AG09319 (cell line): ENCODE measurements at places on chromosomes 4 and X.

- no peak for DNase-seq
Measured at GRCh38 chr4:122412547-122412946, 33.7 kb downstream of the ADAD1 start.

GRCh38 chrX:101407167-101407747, 468 bp downstream of the GLA start:
- DNase-seq, result no peak

DNA sequence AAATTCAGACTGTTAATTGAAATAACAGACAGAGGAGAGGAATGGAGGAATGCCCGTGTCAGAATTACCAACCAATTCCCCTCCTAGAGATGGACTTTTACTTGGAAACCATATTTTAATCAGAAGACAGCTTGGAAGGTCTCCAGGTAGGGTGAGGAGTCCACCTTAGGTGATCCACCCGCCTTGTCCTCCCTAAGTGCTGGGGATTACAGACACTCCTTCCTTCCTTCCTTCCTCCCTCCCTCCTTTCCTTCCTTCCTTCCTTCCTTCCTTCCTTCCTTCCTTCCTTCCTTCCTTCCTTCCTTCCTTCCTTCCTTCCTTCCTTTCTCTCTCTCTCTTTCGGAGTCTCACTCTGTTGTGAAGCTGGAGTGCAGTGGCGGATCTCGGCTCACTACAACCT, 328.0 kb downstream of the RAPGEF2 start:
- no peak for DNase-seq

DNA sequence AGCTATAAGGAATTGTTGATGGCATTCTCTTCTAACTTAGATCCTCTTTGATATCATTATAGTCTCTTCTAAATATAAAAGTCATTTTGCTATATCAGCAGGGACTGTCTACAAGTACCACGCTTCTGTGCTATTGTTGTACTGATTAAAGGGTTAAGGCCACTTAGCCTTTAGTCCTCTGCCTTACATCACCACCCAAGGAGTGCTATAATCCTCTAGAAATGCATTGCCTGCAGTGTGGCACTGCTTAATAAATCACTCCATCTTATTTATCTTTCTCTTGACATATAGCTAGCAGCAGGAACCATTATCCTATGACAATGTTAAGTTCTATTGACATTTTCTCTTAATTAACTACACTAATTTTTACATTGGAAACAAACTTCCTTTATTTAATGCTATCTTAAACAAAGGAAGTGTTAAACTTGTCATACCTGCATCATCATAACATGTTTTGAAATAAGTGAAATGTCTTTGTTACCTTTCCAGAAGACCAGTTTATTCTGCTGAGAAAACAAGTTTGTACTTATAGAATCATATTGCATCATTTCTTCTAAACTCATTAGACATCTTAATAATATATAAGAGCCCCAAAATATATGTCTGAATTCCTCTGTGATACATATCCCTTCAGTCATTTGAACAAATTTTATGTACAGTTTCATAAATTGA, 360.9 kb upstream of the ATOH1 start:
- DNase-seq, result no peak

DNA sequence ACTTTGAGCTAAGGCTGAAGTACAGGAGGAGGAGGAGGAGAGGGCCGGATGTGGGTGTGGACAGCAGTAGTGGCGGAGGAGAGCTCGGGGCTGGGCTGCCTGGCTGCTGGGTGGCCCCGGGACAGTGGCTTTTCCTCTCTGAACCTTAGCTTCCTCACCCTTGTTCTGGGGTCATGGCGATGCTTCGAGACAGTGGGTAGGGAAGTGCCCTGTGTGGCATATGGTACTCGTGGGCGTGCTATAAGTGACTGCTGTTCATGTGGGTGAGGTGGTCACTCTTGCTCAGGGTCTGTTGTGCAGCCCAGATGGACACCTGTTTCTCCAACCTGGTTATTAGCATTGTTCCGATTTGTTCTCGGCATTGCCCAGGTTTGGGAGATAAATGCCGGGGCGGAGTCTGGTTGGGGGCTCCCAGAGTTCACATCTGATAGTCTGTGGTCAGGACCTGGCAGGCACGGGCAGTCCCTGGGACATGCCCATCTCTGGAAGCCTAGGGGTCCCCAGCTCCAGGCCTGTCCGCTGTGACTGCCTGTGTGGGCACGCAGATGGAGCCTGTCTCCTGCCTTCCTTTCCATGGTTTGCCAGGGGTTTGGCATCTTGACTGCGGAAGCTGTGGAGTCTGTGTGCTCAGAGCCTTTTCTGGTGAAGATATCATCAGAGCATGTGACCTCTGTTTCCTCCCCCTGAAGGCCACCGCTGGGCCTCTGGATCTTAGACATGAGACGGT, 4.9 kb upstream of the CPZ start:
- DNase-seq, result no peak

- no peak for DNase-seq
Measured at GRCh38 chr4:156659983-156660382, 311.6 kb downstream of the PDGFC start.

DNA sequence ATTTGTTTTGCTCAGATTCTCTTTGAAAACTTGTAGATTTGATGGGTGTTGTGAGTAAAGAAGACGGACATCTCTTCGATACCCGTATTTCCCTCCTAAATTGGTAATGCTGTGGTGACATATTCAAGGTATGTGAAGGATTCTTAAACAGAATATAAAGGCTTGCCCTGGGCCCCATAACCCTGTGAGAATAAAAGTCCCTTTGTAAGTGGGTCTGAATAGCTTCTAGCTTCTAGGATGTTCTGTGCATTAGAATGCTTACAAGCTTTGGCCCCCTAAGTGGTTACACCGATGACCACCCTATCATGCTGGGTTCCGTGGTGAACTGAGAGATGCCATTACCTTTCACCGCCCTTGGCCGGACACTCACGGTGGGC, 574 bp upstream of the MOB1B start:
- no peak for DNase-seq

GRCh38 chr4:40857956-40858355, 108.2 kb downstream of the NSUN7 start:
- DNase-seq, result no peak

DNA sequence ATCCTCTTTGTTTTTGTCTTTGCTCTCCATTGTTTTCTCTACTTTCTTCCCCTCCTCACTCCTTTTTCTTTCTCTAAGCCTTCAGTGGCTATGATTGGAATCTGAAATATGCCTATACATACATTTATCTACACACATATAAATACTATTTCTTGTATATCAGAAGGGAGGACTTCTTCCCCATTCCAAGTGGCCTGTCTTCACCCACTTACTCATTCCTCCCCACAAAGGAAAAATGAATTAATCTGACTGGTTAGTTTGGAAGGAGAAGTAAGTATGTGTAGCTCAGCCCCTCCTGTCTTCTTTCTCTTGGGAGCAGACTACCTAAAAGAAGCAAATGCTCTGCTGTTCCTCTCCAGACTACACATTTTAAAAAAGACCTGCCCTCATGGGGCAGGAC, 17.7 kb downstream of the GUCY2F start:
- no peak for DNase-seq

GRCh38 chrX:56385336-56385735, 153.2 kb downstream of the KLF8 start:
- DNase-seq, result no peak

DNA sequence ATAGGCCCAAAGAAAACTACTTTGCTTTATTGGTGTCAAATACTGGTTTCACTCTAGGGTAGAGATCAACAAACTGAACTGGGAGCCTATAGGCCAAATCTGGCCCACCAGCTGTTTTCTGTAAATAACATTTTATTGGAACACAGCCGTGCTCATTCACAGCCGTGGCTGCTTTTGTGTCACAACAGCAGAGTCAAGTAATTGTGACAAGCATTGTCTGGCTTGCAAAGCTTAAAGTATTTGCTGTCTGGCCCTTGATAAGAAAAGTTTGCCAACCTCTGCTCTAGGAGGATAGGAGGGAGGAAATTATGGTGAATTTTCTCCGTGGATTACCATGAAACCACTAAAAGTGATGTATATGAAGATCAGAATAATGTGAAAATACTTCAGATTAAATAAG, 53.4 kb downstream of the GPAT3 start:
- no peak for DNase-seq

GRCh38 chrX:71215338-71215912, 7.6 kb upstream of the GJB1 start:
- DNase-seq, result no peak

- DNase-seq, result no peak
Measured at GRCh38 chr4:173684223-173684622, 154.2 kb upstream of the HAND2 start.

DNA sequence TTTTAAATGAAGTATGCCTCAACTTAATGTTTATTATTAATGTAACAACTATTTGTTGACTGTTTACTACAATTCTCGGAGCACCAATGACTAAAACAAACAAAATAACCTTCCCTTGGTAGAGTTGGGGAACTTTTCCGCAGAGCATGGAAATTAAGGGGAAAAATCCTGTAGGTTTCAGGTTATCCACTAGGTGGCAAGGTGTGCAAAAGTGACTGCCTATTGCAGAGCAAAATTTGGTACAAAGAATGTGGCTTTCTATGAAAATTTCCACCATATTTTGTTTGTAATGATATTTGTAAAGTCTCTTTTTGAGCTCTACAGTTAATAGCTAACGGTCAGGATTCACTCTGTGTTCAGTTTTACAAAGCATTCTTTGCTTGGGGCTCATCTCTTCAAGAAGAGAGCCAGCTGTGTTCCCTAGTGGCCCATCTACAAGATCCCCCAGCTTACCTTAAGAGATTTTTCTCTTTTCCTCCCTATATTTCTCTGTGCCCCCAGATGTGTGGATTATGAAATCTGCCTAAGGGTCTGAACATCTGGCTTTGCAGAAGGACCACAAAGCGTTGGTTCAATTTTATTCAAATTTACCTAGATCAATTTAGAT, 61.1 kb downstream of the FBXO8 start:
- DNase-seq, result no peak

- DNase-seq, result no peak
Measured at GRCh38 chr4:177008071-177008835, 215.5 kb upstream of the VEGFC start.

- DNase-seq, result no peak
Measured at GRCh38 chr4:82687531-82687930, 111.1 kb downstream of the SCD5 start.

- DNase-seq, result no peak
Measured at GRCh38 chrX:132094164-132094563, 33.7 kb downstream of the FRMD7 start.

DNA sequence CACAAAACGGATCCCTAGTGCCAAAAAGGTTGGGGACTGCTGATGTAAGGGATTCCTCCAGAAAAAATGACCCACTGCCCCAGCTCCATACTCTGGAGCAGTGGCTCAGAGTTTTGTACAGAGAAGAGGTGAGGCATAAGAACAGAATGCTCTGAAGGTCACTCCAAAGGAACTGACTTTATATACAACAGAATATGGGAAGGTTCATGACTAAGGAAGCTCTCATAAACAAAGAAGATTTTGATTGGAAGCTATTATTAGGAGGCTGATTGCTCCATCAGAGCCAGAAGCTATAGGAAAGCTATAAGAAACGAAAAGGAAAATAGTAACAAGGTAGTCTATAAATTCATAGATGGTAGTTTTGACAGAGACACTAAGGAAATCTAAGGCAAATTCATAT, 203.1 kb downstream of the SLC7A11 start:
- DNase-seq, result no peak

DNA sequence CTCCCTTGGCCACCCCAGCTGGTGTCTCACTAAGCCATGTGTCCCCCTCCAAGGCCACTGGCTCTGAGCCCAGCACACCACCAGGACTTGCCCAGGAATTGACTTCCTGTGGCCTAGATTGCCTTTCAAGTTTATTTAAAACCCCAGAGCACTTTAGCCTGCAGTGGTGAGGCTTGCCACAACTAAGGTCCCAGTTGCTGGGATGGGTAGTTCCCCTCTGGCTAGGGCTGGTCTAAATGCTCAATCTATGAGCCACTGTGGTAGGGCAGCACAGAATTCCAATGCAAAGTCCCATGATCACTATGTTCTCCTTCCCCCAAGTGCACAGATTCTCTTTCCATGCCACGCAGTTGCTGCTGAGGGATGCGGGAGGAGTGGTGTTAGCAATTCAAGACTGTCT, 61.1 kb upstream of the HCCS start:
- no peak for DNase-seq

DNA sequence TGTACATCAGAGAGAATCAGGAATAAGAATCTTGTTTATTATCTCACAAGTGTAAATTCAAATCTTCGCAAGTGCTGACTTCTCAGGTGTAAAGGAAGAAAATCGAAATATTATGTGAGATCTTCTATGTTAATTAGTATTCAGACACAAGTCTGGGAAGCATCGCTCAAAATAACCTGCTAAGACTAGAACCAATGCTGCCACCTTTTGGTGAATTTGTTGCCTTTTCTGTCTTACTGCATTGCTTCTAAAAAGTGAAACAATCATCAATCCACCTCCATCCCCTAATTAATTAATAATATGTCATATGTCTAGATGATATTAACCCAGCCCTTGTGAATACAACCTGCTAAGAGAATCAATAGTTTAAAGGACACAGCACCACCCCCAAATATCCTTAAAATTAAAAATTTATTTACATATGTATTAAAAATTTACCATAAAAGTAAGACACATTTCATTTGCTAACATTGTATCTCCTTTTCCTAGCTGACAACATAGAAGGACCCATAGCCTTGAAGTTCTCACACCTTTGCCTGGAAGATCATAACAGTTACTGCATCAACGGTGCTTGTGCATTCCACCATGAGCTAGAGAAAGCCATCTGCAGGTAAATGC, 3.5 kb downstream of the EPGN start:
- DNase-seq, result peak; percentile 29

DNA sequence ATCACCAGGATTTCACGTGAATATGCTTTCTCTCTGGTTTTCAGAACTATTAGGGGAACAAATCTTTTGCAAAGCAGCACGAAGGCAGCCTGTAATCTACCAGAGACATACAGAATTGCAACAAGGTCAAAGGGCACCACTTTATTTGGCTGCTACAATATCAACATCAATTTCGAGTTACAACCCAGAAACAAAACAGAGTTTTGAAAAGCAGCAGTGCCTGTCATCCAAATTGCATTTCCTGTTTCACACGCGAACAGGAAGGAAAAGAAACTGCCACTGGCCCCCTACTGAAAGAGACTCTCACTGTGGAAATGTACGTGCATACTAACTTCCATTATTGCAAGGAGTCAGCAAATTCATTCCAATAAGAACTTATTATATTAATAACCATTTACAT, 17.1 kb upstream of the C1QTNF7 start:
- DNase-seq, result no peak

DNA sequence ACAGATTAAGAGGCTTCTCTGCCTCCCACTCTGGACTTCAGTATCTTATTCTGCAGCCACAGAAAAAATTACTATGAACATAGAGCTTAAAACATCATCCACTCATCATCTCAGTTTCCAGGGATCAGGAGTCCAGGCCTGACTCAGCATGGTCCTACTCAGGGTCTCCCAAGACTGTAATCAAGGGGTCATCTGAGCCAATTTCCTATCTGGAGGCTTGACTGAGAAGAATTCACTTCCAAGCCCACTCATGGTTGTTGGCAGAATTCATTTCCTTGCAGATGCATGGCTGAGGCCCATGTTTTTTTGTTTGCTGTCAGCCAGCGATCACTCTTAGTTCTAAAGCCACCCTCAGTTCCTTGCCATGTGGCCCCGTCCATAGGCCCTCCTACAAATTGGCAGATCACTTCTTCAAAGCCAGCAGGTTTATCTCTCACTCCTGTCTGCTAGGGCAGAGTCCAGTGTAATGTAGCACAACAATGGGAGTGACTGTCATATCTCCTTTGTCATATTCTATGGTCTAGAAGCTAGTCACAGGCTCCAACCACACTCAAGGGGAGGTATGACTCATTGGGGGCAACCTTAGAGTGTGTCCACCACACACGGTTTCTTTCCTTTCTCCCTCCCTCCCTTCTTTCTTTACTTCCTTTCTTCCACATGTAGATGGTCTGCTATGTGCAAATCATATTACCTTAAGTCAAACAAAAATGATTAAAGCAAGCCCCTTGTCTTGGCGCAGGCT, 251.6 kb downstream of the QDPR start:
- DNase-seq, result no peak
